ENCODE measurements at places on chromosomes 7 and 10.

DNA sequence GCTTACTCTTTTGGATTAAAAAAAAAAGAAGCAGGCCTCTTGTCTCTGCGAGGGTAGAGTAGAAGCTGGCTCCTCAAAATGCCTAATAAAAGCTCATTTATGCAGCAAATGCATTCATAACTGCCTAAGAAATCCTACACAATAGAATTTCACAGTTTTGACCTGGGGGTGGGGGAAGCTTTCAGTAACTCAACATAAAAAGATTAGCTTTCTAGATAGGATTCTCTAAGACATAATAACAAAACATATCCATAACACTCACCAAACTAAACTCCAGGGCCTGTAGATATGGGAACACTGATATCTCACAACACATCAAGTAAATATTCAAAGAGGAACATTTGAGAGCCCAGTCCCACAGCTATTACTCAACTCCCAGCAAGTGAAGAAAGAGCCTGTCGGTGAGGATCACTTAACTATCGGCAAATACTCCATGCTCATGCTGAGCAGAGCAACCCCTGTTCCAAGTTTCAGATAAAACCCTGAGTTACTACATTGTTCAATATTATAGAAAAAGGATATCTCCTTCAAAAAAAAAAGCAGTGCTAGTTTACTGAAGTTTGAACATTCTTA, 88.1 kb downstream of the COBL start:
- no peak for DNase-seq

- no peak for DNase-seq
Measured at GRCh38 chr10:17248964-17249363, 20.9 kb downstream of the VIM start.

DNA sequence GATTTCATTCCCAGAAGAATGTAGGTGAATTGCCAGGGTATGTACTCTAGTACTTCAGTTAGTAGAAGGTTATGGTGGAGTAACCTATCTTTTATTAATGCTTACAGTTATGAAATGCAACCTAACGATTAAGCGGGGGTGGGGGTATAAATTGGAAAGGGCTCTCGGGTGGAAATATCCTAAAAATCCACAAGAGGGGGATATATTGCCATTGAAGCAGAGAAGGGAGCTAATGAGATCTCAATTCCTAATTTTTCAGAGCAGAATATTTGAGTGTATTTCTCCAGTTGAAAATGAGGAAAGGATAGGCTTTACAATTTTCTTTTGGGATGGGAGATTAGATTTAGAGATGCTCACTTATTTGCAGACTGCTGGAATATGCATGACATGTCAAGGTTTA, 90.8 kb downstream of the DNAJB9 start:
- no peak for DNase-seq

GRCh38 chr7:46606761-46607160, 685.7 kb upstream of the IGFBP3 start:
- DNase-seq, result no peak

GRCh38 chr7:151515276-151515565, 4.5 kb downstream of the RHEB start:
- DNase-seq, result no peak

GRCh38 chr7:113086431-113086888, at the start of gene GPR85:
TSS of gene GPR85 (minus strand) at chr7:113086827. CDS start at chr7:113084721, 2,106 bp downstream.
- no peak for DNase-seq

- no peak for DNase-seq
Measured at GRCh38 chr7:90980545-90980944, 283.7 kb upstream of the FZD1 start.
